ENCODE measurements at places on chromosomes 1 and 21. TPM values are rescaled to one million over a fixed set of nuclear protein-coding genes. Genes with fewer than 3 reads are reported as not detected.
A peak's percentile ranks its signal among the peaks of the same experiment; 100 is the strongest.

Gene GJA4
- total RNA-seq: 10.7 TPM

Gene SNX7
- 12.6 TPM for total RNA-seq

Gene LYPLAL1
- total RNA-seq: 40.4 TPM

Gene TEDDM1
- total RNA-seq: not detected

DNA sequence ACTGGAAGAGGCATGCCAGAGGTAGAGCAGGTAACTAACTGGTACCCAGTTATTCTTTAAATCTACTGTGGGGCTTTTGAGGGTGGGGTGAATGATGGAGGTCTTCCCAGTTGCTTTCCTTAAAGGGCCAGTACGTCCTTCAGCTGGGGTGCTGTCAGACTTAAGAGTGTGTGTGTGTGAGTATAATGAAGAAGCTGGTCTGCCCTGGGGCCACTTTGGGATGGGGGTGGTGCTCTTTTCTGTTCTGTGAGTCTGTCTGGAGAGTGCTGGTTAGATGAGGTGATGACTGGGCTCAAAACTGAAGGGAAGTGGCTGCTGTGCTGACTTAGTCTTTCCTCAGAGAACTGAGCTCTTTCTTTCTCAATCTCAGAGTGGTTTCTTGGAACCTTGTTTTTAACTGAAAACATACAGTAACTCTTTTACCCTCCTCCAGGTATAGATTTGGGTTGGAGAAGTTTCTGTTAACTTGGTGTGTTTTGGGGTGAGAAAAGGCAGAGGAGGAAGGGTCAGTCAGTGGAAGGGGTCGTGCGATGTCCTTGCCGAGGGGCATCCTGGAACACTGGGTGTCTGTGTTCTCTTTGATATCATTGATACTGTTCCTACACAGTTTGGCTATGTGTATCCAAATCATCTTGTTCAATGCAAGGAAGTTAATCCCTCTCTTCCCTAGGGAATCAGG, 746 bp downstream of the MACF1 start:
- H3K4me3 ChIP-seq: peak overlapping the region; percentile 35
- H3K4me1 ChIP-seq: peaks cover 37% of the 10 kb centered on the region
- H3K36me3 ChIP-seq: no peaks in the 10 kb centered on the region
- DNase-seq: no peak
- H3K27me3 ChIP-seq: no peaks in the 10 kb centered on the region

- no peaks in the 10 kb centered on the region for H3K27me3 ChIP-seq
- no peak overlapping the region for H3K4me3 ChIP-seq
- H3K36me3 ChIP-seq: no peaks in the 10 kb centered on the region
- peaks cover 2% of the 10 kb centered on the region for H3K4me1 ChIP-seq
- no peak overlapping the region for H3K27ac ChIP-seq
- no peak for DNase-seq
Observed at GRCh38 chr1:192604979-192605620, 29.5 kb downstream of the RGS1 start.

GRCh38 chr1:200096774-200097173, 69.3 kb downstream of the NR5A2 start:
- no peaks in the 10 kb centered on the region for H3K27me3 ChIP-seq
- DNase-seq: no peak
- no peak overlapping the region for H3K4me3 ChIP-seq
- H3K27ac ChIP-seq: no peak overlapping the region

GRCh38 chr1:165397944-165398343, 41.4 kb upstream of the LMX1A start:
- no peaks in the 10 kb centered on the region for H3K27me3 ChIP-seq
- H3K27ac ChIP-seq: peak overlapping the region; percentile 20
- H3K4me3 ChIP-seq: no peak overlapping the region
- peaks cover 12% of the 10 kb centered on the region for H3K4me1 ChIP-seq

DNA sequence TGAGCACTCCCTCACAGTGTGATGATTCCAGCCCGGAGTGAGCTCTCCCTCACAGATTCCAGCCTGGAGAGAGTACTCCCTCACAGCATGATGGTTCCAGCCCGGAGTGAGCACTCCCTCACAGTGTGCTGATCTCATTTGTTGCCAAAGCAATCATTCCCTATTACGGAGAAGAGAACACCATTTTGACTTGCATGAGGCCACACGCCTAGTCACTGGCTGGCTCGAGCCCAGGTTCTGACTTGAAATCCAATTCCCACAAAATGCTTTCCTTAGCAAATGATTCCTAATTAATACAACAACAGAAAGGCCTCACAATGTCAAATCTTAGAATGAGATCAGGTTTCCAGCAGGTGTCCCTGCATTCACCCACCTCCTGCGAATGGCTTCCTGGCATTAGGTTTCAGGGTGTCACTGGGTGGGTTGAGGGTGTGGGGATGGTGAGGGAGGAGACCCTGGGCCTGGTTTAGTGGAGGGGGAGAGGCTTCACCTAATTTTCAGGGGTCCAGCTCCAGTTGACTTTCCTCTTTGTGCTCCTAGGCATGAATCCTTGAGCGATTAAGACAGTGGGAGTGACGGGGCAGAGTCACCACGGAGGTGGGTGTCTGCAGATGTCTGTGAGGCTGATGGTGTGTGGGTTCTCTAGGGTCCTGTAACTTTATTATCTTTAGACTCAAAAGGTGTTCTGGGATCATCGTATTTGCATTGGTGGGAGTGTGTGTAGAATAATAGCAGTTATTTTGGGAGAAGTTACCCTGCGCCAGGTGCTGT, 158.5 kb downstream of the KCNJ6 start:
- no peaks in the 10 kb centered on the region for H3K4me1 ChIP-seq
- peaks cover 5% of the 10 kb centered on the region for H3K27me3 ChIP-seq
- H3K27ac ChIP-seq: no peak overlapping the region
- H3K4me3 ChIP-seq: no peak overlapping the region

- peaks cover 9% of the 10 kb centered on the region for H3K27me3 ChIP-seq
- no peaks in the 10 kb centered on the region for H3K36me3 ChIP-seq
- H3K27ac ChIP-seq: no peak overlapping the region
- H3K4me1 ChIP-seq: peaks cover 21% of the 10 kb centered on the region
- DNase-seq: peak; percentile 62
Observed at GRCh38 chr1:155179112-155180031, 5.7 kb downstream of the TRIM46 start.

GRCh38 chr1:110645821-110646735, 28.7 kb downstream of the KCNA3 start:
- H3K27me3 ChIP-seq: no peaks in the 10 kb centered on the region
- no peak for DNase-seq
- no peak overlapping the region for H3K4me3 ChIP-seq
- no peaks in the 10 kb centered on the region for H3K36me3 ChIP-seq
- peaks cover 16% of the 10 kb centered on the region for H3K4me1 ChIP-seq

DNA sequence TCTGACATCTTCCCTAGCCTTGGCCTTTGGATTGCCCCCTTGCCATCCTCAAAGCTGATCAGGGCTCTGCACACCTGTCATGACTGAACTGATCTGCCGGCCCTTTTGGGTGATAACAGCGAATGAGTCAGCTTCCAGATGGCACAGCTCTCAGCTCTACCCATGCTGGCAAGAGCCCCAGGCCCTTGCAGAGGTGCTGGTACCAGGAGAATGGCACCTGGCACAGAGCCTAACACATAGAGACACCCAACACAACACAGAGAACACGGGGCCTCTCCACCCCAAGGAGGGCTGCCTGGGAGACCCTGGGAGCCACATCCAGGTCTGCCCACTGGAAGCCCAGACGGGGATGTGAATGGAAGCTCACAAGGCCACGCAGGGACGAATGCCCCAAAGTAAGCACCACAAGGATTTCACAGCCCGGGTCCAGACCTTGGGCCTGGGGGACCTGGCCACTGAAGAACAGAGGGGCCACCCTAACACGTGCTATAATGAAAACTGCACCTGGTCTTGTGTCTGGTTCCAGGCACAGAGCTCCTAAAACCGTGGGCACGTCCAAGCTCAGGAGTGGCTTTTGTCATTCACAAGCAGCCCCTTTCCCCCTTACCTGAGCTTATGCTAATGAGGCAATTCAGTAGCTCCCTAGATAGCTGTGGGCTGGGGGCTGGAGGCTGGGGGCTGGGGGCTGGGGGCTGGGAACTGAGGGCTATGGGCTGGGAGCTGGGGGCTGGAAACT, 160.5 kb downstream of the NPHP4 start:
- no peak for DNase-seq
- no peak overlapping the region for H3K4me3 ChIP-seq
- no peak overlapping the region for H3K27ac ChIP-seq

DNA sequence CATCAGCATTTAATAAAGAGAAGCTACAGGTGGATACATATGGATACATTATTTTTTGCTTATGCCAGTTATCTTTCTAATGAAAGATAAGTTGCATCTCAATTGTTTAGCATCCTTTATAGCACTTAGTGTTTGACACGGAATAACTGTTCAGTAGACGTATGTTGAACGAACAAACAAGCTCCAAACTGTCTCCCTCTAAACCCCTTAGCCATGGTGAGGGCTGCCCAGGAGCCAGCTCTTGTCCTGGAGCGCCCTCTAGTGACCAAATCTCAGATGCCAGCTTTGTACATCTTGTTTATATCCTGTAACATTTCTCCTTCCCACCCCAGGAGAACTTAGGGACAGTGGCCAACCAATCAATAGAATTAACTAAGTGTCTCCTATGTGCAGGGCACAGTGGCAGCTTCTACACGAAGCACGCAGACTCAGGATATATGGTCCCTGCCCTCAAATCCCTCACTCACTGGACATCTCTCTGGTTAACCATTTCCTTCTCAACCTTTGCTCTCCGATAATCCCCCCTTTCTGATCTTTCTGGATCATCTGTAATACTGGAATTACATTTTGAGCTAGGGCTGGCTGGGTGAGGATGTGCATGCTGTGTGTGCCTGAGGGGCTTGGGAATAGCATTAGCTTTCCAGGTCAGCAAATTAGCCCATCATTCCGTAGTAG, 22.9 kb downstream of the KCNA10 start:
- DNase-seq: no peak
- H3K27me3 ChIP-seq: no peaks in the 10 kb centered on the region
- H3K36me3 ChIP-seq: no peaks in the 10 kb centered on the region
- H3K4me3 ChIP-seq: no peak overlapping the region
- no peak overlapping the region for H3K27ac ChIP-seq

GRCh38 chr21:45615145-45615711, 28.3 kb upstream of the PCBP3 start:
- no peak overlapping the region for H3K4me3 ChIP-seq
- peak; percentile 58 for DNase-seq

- H3K4me1 ChIP-seq: no peaks in the 10 kb centered on the region
- H3K27ac ChIP-seq: no peak overlapping the region
- no peak for DNase-seq
- peaks cover 29% of the 10 kb centered on the region for H3K36me3 ChIP-seq
- no peaks in the 10 kb centered on the region for H3K27me3 ChIP-seq
Observed at GRCh38 chr1:236035681-236036101, 29.2 kb downstream of the NID1 start.

- no peaks in the 10 kb centered on the region for H3K36me3 ChIP-seq
- H3K4me1 ChIP-seq: peaks cover 7% of the 10 kb centered on the region
- DNase-seq: no peak
- no peak overlapping the region for H3K27ac ChIP-seq
Observed at GRCh38 chr1:117732956-117733355, 127.1 kb downstream of the TENT5C start.

Measured in suprapubic skin (tissue), 4 donors.